ENCODE measurements at places on chromosomes 13 and 19. TPM values are rescaled to one million over a fixed set of nuclear protein-coding genes. Genes with fewer than 3 reads are reported as not detected.

- peak; percentile 93 for DNase-seq
Observed at GRCh38 chr19:29811125-29812079, at the start of gene CCNE1. Gene CCNE1 (plus strand): TSS chr19:29811991. CDS start chr19:29812556, 565 bp downstream.

- no peak for DNase-seq
Observed at GRCh38 chr13:34502011-34502410, 440.1 kb upstream of the NBEA start.

Gene RFX1
- 17.4 TPM for total RNA-seq

- DNase-seq: no peak
Observed at GRCh38 chr13:33348366-33348765, 62.8 kb upstream of the STARD13 start.

- peak; percentile 23 for DNase-seq
Observed at GRCh38 chr19:39705578-39706188, 1.4 kb downstream of the LGALS14 start.

Gene DAND5
- total RNA-seq: not detected

- no peak for DNase-seq
Observed at GRCh38 chr13:62371737-62372136, 956.1 kb upstream of the PCDH20 start.

- peak; percentile 79 for DNase-seq
Observed at GRCh38 chr13:30346153-30346788, 38.9 kb upstream of the KATNAL1 start.

GRCh38 chr13:45445053-45445452 is 19.7 kb upstream of the COG3 start:
- no peak for DNase-seq

All from CD4-positive, alpha-beta memory T cell (primary cell).